ENCODE measurements at places on chromosomes 11 and 22.

- no peak for DNase-seq
These were observed 131.9 kb downstream of the WNT11 start for GRCh38 chr11:76074148-76075095.

- DNase-seq = peak; percentile 54
These were observed 93.6 kb upstream of the CD44 start for GRCh38 chr11:35045236-35045820.

DNA sequence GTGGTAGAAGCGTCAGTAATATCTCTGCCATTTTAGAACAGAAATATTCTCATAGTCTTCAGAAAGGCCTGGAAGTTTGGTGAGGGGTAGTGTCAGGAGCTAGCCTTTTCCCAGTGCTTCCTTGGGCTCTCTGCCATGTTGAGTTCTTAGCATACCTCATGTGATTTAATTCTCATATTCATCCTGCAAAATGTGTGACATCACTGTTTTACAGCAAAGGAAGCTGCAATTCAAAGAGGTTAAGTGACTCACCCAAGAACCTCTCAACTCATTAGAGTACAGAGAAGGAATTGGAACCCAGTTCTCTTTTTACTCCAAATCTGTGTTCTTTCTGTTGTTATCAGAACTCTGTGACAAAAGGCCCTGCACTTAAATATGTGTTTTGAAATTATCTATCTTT, 72.1 kb downstream of the RNF169 start:
- no peak for DNase-seq

DNA sequence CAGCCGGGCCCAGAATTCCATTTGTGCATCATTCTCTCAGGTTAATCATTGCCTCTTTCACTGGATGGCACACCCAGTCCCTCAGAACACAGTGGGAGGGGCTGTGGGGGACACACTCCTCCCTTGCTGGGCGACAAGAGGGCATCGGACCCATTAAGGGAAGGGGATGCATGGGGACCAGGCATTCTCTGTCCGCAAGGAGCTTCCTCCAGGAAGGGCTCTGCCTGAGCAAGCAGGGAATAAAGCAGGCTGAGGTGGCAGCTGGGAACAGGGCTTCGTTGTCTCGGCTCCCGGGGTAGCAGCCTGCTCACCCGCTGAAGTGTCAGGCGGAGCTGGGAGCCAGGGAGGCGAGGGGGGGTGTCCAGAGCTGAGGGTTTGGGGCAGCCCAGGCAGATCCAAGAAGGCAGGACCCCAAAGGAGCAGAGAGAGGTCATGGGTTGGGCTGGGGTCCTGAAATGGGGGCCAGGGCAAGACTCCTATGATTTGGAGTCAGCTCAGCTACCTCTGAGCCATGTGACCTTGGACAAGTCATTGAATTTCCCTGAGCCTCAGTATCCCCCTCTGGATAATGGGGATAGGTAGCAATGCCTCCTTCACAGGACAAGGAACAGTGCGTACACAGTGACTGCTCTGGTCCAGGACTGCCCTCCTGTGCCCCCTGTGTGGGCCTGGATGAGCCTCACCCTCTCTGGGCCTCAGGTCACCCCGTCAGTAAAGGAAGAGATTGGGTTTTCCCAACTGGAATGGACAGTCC, 1.4 kb downstream of the GAL3ST1 start:
- DNase-seq = no peak

DNA sequence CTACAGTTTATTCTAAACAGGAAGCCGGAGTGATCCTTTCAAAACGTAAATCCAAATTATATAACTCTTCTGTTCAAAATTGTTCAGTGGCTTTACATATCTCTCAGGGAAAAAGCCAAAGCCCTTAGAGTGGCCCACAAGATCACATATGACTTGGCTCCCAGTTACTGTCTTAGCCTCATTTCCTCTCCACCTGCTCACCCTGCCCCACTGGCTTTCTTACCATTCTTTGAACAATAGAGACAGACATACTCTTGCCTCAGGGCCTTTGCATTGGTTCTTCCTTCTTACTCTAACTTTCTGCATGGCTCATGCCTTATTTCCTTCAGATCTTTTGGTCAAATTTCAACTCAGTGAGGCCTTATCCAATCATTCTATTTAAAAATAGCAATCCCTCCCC, 52.1 kb downstream of the STIM1 start:
- no peak for DNase-seq

DNA sequence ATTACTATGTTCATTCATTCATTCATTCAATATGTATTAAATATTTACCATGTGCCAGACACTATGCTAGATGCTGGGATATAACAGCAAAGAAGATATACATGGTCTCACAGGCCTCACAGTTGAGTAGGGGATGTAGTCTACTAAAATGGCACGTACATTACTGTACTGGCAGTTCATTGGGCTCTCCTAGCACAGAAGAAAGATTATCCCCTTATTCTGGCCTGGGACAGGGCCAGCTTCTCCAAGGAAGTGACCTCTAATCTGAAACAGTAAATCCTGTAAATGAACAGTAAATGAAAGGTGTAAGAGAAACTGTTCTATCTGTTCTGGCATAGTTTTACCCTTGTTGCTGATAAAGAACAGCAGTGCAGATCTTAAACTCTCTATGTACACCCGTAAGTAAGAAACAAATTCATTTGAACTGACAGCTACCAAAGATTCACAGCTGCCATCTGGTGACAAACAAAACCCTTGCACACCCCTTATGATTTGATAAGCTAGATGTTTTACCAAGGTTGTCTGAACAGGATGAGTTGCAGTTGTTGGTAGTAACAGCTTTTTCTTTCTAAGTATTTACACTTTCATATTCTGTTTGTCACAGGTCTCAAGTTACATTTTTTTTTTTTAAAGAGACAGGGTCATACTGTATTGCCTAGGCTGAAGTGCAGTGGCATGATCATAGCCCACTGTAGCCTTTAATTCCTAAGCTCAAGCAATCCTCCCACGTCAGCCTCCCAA, 263.1 kb downstream of the TMEM135 start:
- no peak for DNase-seq

DNA sequence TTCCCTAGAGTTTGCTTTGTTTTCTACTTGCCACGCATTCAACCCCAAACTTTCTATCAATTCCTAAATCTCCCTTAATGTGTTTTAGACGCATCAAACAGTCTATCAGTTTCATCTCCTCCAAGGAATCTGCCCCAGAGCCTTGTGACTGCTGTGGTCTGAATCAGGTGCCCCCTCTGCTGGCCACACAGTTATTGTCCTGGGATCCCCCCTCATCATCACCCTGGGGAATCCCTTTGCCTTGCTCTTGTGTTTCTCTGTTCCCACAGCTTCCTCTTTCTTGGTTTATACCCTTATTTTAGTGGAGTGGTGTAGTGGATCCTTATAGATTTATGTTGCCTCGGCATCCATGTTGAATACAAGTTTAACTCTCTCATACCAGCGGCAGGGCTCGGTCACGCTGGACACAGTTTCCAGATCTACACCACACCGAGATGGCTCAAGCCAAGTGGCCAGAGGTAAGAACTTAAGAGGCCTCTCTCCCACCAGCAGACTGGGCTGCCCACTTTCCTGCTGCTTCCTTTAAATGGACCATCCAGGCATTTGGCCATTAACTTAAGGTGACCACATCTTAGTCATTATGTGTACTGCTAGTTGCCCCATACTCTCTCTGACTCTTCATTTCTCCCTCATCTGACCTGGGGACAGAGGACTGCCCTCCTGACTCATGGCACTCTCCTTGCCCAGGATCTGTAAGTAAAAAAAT, 8.2 kb downstream of the UPB1 start:
- peak; percentile 71 for DNase-seq

- no peak for DNase-seq
These were observed 11.2 kb upstream of the BIRC3 start for GRCh38 chr11:102306048-102306597.

- DNase-seq = no peak
These were observed 4.5 kb upstream of the CCDC81 start for GRCh38 chr11:86370171-86370570.

DNA sequence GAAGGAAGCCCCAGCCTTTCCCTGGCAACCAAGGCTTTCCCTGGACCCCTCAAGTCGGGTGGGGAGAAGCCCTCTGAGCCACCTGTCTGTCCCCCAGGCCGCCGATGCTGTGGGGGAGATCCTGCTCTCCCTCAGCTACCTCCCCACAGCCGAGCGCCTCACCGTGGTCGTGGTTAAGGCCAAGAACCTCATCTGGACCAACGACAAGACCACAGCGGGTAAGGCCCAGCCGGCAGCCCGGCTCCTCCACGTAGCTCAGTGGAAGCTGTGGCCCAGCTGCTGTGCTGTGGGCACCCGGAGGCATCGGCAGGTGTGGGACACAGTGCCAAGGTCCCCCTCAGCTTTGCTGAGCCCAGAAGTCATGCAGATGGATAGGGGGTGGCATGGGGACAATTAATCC, 12.2 kb upstream of the RHOD start:
- no peak for DNase-seq

DNA sequence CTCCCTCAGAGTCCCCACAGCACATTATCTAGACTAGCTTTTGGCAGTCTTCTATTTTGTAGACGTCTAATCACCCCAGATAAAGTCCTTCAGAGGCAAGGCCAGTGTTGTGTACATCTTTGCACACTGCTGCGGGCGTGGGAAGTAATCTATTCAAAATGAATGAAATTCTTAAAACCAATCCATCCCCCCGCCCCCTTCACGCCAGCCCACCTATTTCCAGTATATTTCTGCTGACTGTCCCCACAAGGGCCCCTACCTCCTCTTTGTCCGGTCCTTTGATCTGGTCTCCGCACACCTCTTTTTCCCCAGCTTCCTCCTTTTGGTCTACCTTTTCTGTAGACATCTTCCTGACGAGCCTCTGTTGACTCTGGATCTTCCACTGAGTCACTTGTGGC, 375 bp downstream of the BSCL2 start:
- DNase-seq = no peak

DNA sequence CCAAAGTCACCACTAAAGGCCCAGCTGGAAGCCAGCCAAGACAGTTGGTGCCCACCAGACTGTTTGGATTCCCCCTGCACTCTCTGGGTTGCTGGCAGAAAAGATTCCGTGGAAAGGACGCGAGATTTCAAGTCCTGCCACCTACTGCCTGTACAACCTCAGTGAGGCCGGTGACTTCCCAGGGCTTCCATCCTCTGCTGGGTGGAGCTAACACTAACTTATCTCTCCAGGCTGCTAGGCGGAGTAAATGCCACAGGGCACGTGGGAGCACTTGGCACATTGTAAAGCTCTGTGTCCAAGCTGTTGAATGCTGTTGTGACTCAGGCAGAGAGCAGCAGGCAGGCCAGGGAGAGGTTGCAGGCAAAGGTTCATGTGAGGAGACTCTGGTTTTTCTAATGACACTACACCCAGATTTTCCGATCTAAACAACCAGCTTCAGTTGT, 50.9 kb upstream of the CDON start:
- DNase-seq = no peak

DNA sequence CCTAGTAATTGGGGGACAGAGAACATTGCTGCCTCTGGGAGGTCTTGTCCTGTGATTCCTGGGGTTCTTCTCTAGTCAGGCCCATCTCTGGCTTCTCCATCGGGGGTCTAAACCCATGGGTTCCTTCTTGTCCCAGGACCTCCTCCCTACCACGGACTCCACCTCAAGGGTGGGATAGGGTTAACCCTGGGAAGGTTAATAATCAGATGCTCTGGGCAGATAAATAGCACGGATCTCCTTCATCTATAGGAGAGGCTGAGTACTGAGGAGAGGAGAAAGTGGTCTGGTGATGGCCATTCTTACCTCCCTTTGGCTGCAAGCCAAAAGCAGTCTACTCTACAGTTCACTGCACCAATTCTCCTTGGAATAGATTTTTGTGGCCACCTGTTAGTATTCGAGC, 10.5 kb downstream of the HEPHL1 start:
- no peak for DNase-seq

DNA sequence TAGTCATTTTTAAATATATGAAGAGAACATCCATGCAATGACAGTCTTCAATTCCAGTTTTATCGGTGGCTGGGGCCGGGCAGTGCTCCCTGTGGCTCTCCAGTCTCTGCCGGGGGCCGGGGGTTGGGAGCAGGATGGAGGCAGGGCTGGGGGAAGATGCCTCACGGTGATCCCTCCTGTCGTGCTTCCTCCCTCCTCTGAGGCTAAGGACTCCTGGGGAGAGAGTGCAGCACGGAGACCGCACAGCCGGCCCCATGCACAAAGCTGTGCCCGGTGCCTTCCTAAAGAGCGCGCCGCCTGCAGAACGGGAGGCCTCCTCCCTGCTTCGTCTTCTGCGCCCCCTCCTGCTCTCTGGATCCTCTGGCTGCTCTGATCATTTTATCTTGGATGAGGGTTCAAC, 20.5 kb downstream of the GAL start:
- no peak for DNase-seq

DNA sequence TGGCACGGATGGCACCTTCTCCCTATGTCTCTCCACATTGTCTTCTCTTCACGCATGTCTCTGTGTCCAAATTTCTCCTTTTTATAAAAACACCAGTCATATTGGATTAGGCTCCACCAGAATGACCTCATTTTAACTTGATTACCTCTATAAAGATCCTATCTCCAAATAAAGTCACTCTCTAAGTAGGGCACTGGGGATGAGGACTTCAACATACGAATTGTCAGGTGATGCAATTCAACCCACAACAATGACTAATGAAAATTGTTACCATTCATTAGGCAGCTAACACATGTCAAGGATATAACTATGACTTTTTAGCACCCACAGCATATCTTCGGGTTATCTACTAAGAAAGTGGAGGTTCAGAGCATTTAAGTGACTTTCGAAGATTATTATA, 55.5 kb upstream of the USP47 start:
- no peak for DNase-seq

DNA sequence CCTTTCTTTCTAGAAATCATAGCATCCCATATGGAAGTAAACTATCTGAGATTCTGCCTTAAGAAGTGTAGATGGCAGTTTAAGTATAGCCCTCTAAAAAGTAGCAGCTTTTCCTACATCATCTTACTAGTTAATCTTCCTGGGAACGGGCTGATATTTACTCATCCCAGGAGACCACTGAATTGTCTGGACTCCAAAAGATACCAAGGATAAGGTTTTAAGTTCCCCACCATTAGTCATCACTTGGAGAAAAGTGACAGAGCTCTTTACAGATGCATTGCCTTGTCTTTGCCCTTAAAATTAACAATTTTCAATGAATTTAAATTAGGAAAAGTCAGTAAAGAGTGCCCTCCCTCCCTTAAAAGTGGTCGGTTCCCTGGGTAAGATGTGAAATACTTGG, 129.5 kb downstream of the MAML2 start:
- no peak for DNase-seq

DNA sequence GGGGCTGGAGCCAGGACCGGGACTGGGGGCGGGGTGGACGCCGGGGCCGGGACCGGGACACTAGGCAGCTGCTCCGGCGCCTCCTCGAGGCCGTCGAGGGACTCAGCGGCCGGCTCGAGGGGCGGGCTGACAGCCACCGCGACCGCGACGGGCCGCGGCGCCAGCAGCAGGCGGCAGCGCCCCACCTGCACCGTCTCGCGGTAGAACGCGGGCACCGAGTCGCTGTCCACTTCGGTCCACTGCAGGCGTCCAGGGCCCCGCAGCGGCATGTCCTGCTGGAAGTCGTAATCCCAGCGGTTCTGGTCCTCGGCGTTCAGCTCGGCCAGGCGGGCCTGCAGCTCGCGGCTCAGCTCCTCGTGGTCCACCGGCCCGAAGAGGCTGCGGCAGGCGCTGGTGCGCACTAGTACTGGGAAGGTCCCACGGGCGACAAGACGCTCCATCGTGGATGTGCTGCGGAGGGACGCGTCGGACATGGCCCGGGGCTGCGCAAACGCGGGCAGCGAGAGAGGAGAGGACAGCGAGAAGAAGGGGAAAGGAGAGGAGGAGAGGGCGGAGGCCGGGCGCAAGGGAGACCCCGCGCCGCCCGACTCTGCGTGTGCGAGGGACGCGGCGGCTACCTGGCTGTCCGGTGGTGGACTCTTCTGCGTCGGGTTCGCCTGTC, 428 bp downstream of the CDKN1C start:
- DNase-seq = peak; percentile 36
